ENCODE measurements at places on chromosomes 6 and 20.

GRCh38 chr20:36449663-36450062 is 91.7 kb upstream of the MYL9 start:
- DNase-seq: no peak

DNA sequence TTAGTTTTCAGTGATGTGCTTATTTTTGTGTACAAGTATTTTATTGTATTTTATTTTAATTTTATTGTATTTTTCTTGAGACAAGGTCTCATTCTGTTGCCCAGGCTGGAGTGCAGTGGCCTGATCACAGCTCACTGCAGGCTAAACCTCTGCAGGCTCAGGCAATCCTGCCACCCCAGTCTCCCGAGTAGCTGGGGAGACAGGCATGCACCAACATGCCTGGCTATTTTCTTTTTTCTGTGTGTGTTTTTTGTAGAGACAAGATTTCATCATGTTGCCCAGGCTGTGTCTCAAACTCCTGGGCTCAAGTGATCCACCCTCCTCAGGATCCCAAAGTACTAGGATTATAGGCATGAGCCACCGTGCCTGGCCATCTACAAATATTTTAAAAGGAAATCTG is 146.3 kb downstream of the MANEA start:
- no peak for DNase-seq

DNA sequence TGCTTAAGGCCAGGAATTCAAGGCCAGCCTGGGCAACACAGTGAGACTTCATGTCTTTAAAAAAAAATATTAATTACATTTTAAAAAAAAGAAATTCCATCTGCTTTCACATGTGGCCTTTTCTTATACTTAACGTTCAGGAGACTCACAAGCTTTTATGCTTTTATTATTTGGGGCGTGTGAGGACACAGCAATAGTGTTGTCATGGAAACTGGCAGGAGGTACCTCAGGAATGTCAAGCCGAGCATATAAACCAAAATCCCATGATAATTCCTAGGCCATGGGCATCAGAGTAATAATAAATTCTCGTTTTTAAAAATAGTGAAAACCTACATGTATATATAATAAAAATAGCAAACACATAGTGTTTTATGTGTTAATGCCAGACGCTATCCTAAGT is 89.8 kb downstream of the IYD start:
- no peak for DNase-seq

GRCh38 chr6:11484441-11484840 is 53.1 kb upstream of the TMEM170B start:
- DNase-seq: no peak

GRCh38 chr20:60553095-60553494 is 594.9 kb downstream of the CDH26 start:
- DNase-seq: no peak

DNA sequence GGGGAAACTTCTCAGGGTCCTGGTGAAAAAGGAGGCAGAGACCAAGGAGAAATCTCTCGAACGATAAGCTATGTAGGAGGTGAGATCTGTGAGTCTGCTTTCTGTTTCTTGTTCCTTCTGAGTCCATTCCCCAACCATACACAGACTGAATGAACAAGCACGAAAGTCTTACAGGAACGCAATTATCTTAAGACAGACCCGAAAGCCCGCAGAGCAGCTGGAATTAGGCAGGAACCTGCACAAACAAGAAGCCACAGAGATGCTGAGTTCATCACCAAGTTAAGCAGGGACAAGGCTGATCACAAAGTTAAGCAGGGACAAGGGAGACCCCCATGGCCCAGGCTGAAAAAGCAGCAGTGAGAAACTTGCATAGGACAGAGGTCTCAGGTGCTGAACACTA is 21.4 kb upstream of the NELFCD start:
- DNase-seq: no peak

- no peak for DNase-seq
Observed at GRCh38 chr6:62367601-62368000, 81.6 kb upstream of the KHDRBS2 start.

DNA sequence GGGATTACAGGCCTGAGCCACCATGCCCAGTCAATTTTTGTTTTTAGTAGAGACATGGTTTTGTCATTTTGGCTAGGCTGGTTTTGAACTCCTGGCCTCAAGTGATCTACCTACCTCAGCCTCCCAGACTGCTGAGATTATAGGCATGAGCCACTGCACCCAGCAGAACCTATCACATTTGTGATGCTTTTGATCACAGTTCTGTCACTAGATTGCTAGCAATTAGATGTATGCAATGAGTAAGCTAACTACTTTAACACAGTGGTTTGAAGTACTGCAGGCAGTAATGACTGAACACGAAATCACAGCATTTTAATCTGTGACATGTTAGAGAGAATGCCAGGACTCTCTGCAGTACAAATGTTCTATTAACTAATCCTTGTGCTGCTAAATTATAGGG is 19.6 kb upstream of the SAMHD1 start:
- DNase-seq: no peak

DNA sequence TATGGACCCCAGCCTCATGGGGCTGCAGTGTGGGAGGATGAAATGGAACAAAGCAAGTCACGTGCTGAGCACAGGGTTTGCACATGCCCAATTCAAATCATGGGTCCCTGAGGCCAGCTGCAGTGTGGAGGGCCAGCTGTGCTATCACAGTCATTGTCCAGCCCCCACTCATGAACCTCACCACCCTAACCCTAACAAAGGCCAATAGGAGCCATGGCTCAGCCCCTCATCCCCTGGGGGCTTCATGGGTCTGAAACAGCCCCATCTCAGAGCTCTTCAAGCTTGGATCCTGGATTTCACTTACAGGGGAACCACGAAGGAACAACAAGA is 125.6 kb upstream of the MAFB start:
- DNase-seq: no peak

DNA sequence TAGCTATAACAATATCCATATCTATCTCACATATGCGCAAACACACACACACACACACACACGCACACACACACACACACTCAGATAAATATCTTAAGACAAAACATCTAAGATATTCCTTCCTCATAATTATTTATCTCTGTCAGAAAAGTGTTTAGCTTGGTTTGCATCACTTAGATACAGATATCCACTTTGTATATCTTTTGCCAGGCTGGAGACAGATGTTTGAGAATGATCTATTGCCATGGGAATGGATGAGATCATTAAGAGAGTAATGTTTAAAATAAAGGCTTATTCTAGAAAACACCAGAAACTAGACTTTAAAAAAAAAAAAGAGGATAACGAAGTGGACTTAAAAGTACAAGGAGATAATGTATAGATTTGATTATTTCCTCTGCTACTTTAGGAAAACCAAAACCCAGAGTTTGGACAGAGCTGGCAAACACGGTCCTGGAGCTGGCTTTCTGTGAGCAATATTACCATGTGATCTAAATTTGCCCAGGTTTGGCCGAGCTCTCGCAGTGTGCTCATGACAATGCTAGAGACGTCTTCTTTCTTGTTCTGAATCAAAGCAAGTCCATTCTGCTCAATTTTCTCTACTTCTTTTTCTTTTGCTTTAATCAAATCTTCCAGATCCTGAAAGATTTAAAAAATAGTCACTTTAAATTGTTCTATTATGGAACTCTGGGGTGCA is 411.8 kb downstream of the SYNE1 start:
- DNase-seq: no peak

DNA sequence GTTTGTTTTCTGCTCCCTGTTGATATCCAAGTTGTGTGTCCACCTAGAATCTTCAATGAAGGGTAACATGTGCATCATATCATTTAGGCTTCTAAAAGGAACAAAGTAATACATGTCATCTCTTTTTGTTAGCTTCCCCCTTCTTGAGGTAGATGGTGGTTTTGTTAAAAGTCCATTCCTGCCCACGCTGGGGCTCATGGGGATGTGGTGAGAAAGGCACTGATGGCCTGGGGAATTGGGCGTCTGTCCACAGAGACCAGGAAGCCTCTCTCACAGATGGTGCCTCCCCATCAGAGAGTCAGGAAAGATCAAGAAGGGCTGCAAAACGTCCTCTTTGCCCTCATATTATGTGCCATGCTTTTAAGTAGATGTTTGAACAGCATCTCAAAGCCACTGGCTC is 32.5 kb downstream of the GNAS start:
- DNase-seq: no peak

- DNase-seq: no peak
Observed at GRCh38 chr20:45822857-45823256, 4.3 kb downstream of the TNNC2 start.

- no peak for DNase-seq
Observed at GRCh38 chr20:63693083-63693732, 3.2 kb upstream of the TNFRSF6B start.

DNA sequence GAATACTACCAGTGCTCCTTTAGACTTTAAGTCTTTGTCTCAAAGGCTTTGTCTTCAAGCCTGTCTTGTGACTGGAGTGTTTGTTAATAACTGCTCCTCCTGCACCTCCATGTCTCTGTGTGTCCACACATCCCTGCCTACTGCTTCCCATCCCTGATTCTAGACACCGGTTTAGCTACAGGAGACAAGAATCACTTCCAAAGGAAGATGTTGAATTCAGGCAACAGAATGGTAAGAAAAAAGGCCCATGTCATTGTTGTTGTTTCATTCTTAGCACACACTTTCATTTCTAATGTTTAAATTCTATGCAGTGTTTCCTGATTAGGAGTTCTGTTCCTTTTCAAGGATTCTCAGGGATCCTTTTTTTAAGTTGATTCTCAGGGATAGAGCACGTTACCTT is 293.6 kb upstream of the STXBP5 start:
- no peak for DNase-seq

- no peak for DNase-seq
Observed at GRCh38 chr20:51327251-51327841, 215.2 kb downstream of the NFATC2 start.

DNA sequence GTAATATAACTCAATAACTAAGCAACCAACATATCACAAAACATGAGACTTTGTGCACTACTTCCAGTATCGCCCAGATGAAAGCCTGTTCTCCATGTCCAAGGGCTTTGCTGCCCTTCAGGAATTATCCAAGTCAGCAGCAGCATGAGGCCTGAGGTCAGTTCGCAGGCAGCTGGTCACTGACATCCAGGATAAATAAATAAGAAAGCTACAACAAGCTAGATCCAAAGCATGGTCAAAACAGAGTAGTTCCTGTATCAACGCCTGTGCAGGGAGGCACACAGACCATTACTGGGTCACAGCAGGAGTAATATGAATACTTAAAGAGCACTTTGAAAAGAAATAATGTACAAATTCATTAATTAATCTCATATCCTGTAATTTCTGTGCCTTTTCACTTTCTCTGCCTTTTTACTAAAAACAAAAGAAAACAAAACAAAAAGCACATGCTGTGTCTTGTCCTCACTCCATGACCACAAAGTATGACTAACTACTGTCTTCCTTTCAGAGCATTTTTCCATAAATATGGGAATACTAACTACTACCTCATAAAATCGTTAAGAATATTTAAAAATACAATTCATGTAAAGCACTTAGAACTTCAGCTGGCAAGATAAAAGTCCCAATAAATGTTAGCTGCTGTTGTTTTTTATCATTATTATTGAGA is 374.9 kb upstream of the IRAK1BP1 start:
- no peak for DNase-seq

DNA sequence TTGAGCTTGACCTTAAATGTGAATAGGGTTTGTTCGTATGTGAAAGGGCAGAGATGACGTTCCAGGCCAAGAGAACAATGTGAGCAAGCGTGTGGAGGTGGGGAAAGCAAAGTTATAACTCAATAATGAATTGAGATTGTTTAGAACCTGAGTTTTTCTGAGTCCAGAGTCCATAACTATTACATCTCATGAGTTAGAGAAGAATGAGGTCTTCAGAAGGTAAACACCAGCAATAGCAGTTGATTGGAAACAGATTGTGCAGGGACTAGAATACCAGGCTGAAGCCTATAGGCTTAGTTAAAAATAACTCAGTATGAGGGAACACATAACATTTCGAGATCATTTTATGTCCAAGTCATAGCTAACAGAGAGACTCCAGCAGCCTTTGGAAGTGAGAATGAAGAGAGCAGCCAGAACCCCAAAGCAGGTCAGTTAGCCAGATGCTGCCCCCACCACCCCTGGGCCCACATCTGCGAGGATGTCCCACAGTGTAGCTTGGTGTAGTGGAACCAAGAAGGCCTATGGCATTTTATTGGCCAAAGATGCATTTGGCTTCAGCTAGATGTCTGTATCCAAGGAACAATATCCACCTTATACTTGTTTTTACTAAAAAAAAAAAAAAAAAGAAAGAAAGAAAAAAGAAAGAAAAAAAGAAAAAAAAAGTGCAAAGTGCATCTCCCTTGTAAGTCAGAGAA is 121.7 kb downstream of the TNFRSF21 start:
- DNase-seq: no peak

DNA sequence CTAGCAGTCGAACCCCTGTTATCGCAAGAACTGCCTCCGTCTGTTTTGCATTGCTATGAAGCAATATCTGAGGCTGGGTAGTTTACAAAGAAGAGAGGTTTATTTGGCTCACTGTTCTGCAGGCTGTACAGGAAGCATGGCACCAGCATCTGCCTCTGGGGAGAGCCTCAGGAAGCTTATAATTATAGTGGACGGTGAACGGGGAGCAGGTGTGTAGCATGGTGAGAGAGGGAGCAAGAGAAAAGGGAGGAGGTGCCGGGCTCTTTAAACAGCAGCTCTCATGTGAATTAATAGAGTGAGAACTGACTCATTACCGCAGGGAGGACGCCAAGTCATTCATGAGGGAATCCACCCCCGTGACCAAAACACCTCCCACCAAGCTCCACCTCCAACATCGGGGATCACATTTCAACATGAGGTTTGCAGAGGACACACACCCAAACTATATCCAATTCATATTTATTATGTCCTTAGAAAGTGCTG is 172.6 kb upstream of the KCNG1 start:
- no peak for DNase-seq

DNA sequence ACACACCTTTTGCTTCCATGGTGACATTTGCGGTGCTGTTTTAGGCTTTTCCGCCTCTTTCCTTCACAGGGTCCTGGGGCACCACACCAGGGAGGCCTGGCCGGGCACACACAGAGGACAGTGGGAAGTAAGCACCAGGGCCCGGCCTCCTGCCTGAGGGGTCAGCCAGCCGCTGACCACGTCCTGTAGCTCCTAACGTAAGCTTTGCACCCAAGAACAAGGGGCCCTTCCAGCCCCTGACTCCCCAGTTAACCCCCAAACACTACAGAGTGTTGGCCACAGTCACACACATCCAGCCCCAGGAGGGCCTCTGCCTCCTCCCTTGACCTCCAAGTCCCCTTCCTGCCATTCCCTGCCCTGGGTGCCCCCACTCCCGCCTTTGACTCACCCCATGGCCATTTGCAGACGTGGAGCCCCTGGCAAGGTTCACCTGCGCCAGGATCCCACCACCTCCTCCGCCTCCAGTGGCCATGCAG is 54.7 kb downstream of the YTHDF1 start:
- no peak for DNase-seq

GRCh38 chr6:31129130-31129529 is 8.9 kb upstream of the CDSN start:
- no peak for DNase-seq

- DNase-seq: no peak
Observed at GRCh38 chr6:134707342-134708031, 242.4 kb downstream of the ALDH8A1 start.

DNA sequence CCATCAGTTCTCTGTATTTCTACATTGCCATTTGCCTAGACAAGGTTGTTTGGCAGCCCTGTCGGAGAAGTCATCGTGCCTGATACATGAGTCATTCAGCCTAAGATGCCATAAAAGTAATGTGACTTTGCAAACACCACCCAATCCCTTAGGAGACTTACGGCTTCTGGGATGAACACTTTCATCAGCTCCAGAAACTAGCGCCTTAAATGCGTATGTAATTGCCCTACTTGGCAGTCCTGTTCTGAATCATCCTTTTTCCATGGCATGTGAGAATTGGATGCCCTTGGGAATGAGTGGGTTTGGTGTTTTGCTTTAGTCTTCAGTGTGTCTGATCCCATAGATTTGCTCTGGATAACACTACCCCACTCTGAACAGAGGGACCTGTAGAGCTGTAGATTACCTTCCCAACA is 158.5 kb downstream of the SASH1 start:
- no peak for DNase-seq
